ENCODE measurements at places on chromosomes 7 and 10.

GRCh38 chr7:57417736-57418135 is 32.2 kb upstream of the ZNF716 start:
- DNase-seq: no peak

- DNase-seq: no peak
These were observed 178.0 kb upstream of the FAM3C start for GRCh38 chr7:121574109-121574508.

- no peak for DNase-seq
These were observed 67.8 kb upstream of the CYTH3 start for GRCh38 chr7:6340241-6340640.

DNA sequence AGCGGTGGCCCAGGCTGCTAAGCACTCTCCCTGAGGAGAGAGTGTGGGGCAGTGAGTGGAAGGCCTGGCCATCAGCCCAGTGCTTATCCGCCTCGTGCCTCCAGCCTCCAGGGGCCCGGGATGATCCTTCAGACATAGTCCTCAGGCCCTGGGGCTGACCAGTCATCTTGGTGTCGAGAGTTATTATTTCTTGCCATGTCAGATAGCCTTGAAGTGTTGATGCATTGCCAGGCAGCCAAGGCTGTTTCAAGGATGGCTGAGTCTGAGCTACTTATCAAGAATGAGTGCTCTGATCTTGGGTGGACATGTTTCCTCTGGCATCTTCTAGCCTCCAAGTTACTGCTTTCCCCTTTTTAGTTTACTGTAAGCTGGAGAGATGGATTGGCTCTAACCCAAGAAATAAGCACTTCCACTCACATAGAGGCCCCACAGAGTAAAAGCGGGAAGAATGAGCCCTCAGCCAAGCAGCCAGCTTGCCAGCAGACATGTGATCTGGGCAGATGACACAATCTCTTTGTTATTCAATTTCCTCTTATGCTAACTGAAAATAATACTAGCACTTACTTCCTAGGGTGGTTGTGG is 136.5 kb upstream of the NAMPT start:
- no peak for DNase-seq

DNA sequence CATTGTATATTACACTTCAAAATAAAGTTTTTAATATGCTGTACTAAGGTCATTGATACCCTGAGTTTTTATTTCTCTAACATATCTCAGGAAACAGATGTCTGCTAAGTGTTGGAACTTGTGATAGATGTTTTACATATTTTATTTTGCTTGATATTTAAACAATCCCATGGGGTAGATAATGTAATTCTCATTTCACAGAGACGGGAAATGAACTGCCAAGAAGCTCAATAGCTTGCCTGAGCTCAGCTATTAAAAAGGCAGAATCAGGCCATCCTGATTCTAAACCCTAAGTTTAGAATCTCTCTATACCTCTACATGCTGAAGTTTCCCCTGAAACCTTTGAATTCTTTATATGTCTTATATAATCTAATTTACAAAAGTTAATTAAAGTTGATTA is 126.3 kb downstream of the LRRC18 start:
- DNase-seq: no peak

GRCh38 chr10:44293842-44294241 is 91.1 kb downstream of the CXCL12 start:
- DNase-seq: no peak

DNA sequence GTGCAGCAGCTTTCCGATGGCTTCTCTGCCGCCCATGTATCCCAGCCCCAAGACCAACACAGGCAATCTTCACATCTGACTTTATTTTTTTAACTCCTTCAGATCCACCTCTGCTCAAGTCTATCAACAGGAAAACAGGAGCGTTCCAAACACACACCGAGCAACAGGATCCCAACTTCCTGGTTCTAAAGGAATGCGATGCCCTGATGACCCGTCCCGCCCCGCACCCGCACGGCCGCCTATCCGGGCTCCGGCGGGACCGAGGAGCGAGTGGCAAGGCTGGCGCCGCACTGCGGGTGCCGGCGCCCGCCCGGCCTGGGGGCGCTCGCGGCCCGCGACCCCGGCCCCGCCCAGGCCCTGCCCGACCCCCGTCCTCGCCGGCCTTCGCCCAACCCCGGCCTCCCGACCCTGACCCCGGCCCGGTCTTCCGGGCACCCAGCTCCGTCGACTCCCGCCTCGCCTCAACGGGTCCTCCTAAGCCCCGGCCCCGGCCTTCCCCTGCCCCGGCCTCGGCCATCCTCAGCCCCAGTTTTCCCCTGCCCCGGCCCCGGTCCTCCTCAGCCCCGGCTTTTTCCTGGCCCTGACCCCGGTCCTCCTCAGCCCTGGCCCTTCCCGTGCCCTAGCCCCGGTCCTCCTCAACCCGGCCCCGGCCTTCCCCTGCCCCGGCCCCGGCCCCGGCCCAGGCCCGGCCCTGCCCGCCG is 730 bp downstream of the LARP4B start:
- DNase-seq: no peak

DNA sequence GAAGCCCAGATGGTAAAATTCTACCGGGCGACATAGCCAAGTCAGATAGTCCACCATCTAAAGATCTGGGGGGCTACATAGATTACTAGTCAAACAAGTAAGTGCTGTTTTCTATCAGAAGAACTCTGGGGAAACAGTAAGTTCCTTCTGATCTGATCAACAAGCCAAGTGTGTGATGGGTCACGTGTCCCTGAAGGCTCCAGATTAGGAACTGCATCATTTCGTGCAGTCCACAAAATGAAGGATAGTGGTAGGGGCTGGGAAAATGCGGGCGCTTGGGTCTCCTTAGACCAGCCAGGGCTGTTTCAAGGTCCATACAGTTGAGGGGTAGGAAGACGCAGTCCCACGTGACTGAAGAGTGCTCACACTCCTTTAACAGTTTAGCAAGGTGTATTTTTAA is 1.8 kb upstream of the CHN2 start:
- no peak for DNase-seq

DNA sequence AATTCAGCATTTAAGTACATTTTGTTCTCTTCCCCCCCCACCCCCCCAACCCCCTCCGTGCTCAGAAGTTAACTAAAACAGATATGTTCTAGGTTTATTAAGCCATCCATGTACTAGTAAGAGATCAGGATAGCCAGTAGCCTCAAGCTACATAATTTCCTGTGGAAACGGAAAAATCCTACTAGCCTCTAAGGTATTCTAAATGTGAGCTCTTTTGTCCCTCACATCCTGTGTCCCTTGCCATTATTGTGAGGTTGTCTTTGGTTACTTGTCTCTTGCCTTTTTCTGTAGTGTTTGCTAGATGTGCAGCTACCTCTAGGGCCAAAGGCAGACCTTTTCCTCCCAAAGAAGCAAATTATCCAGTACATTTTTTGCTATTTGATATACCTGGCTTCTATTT is 92.1 kb downstream of the BTRC start:
- no peak for DNase-seq

GRCh38 chr10:103038570-103038969 is 120.5 kb downstream of the CNNM2 start:
- DNase-seq: no peak

DNA sequence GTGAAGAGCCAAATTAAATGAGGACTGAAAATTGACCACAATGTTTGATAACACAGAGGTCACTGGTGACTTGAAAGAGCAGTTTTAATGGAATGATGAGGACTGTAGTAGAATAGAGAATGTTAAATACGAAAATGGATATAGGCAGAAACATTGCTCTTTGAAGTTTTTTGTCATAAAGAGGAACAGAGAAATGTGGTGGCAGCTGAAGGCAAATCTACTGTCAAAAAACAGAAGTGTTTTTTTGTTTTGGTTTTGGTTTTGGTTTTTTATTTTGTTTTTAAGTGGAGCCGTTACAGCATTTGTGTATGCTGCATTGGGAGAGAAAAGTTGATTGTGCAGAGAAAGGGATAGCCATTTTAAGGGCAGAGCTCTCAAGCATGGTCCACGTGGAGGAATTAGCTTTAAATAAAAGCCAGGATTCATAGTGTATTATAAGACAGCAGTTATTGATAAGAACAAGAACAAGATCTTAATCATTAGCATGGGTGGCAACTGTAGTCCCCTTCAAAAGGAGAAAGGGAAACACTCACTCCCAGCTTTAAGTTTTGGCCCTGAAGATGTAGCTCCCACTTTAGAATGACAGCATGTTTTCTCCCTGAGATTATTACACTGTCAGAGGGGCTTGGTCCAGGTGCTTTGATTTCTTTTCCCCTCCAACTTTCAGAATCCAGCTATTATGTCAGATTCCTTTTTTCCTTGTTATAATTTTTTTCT is 156.7 kb upstream of the BET1 start:
- DNase-seq: no peak

DNA sequence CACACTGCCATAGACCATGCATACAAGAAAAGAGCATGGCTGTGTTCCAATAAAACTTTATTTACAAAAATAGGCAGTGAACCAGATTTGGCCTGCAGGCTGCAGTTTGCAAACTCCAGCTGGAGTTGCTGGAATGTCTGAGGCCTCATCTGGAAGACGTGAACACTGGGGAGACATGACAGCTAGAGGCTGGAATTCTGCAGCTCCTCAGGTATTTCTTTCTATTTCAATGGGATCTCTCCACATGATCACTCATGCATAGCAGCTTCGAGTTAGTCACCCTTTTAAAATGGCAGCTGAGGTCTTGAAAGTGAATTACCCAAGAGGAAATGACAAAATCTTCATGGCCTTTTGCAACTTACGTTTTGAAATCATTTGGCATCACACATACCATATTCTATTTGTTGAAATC is 52.6 kb upstream of the BET1 start:
- DNase-seq: no peak

DNA sequence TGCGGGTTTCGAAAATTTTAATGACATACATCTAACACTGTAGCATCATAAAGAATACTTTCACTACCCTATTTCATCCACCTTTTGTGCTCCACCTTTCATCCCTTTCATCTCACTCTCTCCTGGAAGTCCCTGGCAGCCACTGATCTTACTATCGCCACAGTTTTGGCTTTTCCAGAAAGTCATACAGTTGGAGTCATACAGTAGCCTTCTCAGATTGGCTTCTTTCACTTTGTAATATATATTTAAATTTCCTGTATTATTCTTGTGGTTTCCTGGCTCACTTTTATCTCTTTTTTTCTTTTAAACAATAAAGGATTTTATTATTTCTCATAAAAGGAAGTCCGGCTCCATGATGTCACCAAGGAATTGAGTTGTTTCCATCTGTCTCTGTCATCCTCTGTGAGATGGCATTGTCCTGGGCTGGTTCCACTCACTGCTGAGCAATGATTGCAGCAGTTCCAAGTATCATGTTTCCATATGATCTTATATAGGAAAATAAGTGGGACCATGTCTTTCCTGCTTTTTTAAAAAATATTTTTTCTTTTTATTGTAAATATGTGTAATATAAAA is 626.3 kb downstream of the POM121L12 start:
- no peak for DNase-seq

DNA sequence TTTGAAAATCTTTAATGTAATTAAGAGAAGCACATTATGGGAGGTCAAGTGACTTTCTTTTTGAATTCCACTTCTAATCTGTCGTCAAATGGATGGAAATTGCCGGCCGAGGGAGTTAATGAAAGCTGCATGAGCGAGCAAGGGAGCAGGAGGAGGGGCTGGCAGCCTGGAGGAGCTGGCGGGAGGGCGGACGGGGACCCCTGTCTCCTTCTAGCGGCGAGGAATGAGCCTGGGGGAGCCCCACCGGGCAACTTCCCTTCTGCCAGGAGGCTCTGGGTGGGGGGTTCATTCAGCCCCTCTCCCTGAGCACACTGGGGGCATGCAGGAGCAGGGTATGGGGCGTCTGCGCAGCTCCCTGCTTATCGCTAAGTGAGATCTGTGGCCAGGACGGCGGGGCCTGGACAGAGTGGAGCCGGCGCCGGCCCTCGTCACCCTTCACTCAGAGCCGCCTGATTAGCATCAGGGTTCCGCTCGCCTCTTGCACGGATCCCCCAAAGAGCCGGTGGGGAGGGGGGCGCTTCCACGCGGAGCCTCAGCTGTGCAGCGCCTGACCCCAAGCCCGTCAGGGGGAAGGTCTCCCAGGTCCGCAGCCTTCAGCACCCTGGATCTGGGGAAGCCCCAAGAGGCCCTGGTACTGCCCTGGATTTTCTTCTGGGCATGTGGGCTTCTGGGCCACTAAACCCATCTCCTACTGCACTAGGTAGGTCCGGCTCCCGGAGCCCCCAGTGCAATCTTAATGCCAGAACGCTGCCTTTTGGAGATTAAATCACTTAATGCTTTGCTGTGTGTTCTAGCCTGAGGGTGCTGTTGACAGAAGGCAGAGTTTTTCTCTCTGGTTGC is 680.8 kb downstream of the LRMDA start:
- no peak for DNase-seq

DNA sequence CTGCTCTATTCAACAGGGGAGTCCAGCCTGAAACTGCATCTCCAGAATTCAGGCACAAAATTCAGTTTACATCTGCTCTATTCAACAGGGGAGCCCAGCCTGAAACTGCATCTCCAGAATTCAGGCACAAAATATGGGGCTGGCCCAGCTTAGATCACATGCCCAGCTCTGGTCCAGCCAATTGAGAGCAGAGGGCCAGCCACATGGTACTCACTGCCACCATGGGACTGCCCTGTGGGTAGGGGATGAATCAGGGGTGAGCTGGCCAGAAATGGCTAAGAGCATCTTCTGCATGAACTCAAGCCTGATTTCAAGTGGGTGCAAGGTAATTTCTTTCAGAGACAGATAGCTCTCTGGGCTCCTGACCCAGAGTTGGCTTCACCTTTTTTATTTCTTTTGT is 156.6 kb upstream of the LYZL2 start:
- DNase-seq: no peak

DNA sequence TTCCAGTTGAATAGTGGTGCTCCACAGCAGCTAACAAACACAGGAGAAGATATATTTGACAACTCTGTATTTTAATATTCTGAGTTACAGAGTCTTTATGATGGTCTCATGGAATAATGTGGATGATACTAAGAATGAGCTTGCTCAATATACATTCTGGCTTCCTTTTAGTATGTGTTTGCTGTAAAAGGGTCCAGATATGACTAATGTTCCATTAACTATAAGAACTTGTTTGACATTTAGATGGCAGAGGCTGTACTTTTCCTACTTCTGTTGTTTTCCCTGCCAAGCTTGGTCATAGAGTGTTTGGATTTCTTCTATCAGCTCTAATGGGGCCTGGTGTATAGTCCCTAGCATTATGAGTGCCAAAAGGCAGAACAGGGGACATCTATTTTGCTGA is 61.5 kb upstream of the GPR22 start:
- DNase-seq: no peak

- no peak for DNase-seq
These were observed 933.1 kb upstream of the LRRN3 start for GRCh38 chr7:110157631-110158362.

DNA sequence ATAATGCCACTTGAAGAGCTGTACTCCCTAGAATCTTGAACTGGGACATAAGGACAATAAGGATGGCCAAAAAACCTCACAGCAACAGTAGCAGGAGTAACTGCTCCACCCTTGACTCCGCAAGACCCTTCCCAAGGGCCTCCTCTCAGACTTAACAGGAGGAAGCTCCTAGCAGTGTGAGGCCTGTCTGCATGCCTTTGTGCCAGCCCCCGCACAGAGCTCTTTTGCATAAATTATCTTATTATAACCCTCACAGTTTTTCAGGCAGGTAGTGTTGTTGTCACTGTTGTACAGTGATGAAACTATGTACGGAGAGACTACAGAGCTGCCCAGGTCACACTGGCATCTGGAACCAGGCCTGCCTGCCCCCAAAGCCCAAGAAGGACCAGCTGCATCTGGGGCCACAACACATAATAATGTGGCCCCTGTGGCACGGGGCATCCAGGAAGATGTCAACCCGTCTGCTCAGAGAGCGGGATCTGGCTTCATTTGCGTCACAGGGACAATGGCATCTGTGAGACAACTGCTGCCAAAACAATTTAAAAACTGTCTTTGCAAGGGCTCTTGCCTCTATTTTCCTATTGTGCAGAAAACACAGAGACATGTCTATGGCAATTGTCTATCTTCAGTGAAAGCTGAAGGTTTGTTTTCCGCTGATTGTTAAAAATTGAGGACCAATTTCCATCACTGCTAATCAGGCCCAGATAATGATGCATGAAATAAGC is 249.3 kb upstream of the GRB10 start:
- no peak for DNase-seq
